ENCODE measurements at places on chromosomes 2 and 18. TPM values are rescaled to one million over a fixed set of nuclear protein-coding genes. Genes with fewer than 3 reads are reported as not detected.
A peak's percentile ranks its signal among the peaks of the same experiment; 100 is the strongest.

DSC2 gene
- 9.9 TPM for total RNA-seq

DNA sequence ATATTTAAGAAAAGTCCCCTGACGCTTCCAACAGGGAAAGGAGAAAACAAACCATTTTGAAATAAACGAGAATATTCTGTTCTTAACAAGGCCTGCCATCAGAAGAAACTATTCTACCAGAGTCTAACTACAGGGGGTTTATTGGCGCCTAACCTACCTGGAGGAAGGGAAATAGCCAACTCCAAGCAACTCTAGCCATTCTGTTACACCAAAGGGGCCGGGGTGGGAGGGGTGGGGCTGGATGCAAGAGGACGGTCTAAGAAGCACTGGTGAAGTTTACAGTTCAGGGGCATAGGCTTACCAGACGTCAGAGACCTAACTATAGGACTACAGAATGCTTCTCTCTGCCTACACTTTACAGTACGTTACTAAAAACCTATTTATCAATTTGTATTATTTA lies 60.5 kb upstream of the GALNT5 start:
- H3K4me1 ChIP-seq: no peaks in the 10 kb centered on the region
- H3K36me3 ChIP-seq: no peaks in the 10 kb centered on the region
- no peak for DNase-seq
- H3K27me3 ChIP-seq: no peaks in the 10 kb centered on the region
- H3K4me3 ChIP-seq: no peak overlapping the region
- no peak overlapping the region for H3K27ac ChIP-seq

GRB14 gene
- 1.1 TPM for total RNA-seq

KLHL30 gene
- total RNA-seq: 0.28 TPM

ANKRD36 gene
- 35.0 TPM for total RNA-seq

DNA sequence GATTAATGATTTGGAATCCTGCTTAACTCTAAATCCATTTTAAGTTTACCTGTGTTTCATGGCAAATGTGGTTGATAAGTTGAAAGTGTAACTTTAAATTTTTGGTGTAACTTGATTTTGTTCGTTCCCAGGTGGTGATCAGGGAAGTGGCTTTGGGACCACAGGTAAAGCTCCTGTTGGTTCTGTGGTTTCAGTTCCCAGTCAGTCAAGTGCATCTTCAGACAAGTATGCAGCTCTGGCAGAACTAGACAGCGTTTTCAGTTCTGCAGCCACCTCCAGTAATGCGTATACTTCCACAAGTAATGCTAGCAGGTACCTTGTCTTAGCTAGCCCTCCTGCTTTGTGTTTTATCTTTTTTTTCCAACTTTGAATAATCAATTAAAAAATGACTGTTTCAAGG lies 62.8 kb downstream of the AGFG1 start:
- H3K4me3 ChIP-seq: no peak overlapping the region
- H3K36me3 ChIP-seq: peaks cover 82% of the 10 kb centered on the region
- no peak overlapping the region for H3K27ac ChIP-seq
- H3K4me1 ChIP-seq: no peaks in the 10 kb centered on the region

CXCR1 gene
- not detected for total RNA-seq

DNA sequence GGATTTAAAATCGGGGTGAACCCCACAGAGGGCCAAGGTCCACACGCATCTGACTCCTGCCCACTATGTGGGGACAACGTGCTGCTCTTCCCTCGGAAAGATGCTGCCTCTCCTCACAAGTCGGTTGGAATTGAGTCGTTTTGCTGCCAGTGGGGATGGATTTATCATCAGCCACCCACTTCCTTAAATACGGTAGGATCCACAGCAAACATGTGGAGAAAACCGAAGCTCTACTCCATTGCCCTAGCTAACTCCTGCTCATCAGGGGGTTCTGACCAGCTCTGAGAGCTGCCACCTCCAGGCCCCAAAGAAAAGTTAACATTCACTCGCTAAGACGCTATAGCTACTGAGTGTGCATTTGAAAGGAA lies 80.9 kb downstream of the CHRNA1 start:
- H3K4me3 ChIP-seq: peak overlapping the region; percentile 89
- H3K27ac ChIP-seq: peak overlapping the region; percentile 83
- H3K4me1 ChIP-seq: no peaks in the 10 kb centered on the region
- H3K27me3 ChIP-seq: no peaks in the 10 kb centered on the region
- no peaks in the 10 kb centered on the region for H3K36me3 ChIP-seq
- DNase-seq: no peak
